ENCODE measurements at places on chromosomes 5 and 9. TPM values are rescaled to one million over a fixed set of nuclear protein-coding genes. Genes with fewer than 3 reads are reported as not detected.

- DNase-seq, result no peak
Observed at GRCh38 chr9:100725371-100725770, 147.5 kb downstream of the CAVIN4 start.

CERCAM gene
- total RNA-seq, result 7.2 TPM

GCNT1 gene
- 3.0 TPM for total RNA-seq

DNA sequence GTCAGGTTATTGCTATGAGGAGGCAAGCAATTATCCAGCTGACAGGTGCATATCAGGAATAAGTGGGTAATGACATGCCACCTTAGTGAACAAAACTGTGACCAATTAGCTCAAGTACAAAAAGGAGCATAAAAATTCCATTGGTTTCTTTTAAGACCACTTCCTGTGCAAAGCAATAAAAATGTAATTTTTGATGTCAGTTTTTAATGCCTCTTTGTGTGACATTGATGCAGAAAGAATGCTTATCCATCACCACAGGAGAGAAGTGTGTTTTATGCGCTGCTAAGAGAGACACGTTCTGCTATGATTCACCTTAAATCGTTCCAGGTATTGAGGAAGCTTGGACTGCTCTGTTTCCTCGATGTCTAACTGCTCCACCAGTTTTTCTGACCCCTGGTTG, 96.7 kb downstream of the MRPS27 start:
- no peak for DNase-seq

DNA sequence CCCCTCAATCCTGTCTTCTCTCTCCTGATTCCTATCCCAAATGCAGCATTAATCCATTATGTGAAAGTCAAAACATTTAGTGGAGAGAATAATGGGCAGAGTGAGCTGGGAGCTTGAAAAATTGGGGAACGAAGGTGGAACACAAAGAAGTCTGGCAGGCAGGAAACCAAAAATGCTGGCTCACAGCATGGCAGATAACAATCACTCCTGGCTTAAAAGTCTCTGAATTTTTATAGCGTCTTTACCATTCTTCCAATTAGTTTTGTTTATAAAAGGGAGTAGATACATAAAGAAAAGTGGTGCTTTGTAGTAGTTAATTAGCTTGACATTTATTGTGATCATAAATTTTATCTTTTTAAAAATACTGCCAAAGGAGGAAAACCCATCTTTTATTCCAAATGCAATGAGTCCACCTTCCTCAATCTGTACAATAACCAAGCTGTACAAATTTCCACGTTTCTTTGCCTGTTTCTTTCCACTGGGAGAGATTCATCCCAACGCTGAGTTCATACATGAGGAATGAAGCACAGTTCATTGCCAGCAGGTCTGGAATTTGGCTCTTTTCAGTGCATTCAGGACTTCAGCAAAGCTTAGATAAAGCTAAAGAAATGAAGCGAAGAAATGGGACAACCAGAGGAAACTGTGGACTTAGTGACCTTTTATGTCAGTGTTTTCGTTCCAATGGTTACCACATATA, 174.7 kb downstream of the HMHB1 start:
- DNase-seq, result no peak

DNA sequence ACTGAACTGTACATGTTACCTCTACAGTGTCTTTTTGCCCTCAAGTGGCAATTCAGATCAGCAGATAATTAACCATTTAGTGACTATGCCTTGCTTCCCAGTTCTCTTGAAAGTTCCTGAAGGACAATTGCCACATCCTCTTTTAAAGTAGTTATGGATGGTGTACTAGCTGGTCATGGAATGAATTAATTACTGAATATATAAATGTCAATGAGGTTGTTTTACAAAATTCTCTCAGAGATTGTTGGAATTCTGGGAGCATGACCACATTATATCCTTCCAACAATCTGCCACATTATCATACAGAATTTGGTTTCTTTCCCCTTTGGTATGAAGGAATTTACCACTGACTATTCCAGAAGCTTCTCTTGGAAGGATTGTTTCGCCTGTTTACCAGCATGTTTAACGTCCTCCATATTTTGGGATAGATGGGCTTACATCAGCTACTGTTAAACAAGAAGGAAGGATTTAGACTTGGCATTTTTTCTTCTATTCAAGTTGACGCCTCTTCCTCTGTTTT, 176.4 kb downstream of the CD180 start:
- DNase-seq, result no peak

Measured in Right ventricle myocardium superior (tissue), 1 donor.